ENCODE measurements at places on chromosomes 3 and 15.

DNA sequence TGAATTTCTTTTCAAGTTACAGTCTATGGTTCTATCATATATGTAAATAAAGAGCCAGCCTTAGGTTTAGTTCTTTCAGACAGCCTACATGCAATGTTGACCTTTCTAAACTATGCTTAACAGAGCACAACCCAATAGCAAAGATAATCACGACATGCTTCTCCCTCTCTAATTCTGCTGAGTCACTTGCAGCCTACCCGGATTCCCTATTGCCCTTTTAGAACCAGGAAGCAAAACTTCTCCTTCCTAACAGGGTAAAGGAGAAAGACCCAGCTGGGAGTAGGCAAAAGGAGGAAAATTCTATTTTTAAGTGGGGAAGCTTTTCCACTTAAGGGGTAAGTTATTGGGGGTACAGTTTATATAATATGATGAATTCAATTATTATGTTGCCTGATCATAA lies 79.3 kb downstream of the SLC7A14 start:
- DNase-seq = no peak

DNA sequence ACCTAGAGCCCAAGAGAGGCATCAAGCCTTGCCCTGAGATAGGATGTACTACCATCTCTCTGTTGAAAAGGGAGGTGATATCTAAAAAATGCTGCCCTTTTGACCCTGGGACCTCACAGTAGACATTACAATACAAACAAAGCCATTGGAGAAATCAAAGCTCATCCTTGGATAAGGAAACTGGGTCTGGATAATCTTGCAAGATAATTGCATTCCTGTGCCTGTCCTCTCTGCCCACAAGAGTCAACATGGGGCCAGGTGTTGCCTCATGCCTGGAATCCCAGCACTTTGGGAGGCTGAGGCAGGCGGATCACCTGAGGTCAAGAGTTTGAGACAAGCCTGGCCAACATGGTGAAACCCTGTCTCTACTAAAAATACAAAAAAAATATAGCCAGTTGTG lies 57.3 kb upstream of the DLG1 start:
- DNase-seq = no peak

DNA sequence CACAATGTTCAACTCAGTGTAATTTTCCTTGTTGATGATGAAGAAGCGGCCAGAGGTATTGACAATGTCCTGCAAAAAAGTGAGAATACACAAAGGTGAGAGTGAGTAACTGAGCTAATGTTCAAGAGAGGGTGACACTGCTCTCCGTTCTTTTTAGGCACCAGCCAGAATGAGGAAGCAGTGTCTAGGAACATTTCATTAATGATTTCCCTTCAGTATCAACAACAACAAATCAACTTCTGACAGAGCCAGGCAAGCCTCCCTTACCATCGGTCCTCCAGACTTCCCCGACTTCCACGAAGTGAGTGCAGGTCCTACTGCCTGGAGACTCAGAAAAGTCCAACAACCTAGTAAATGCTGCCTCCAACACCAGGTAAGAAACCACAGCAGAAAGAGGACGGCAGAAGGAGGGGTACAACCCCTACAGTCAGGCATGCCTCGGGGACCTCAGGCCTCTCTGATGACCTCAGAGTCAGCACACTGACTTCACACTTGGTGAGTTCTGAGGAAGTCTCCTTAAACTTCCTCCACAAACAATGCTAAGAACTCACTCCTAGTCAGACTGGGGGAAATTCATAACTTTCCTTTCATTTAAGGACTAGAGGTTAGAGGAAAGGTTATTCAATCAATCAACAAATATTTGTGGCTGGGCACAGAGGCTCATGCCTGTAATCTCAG lies 62.7 kb downstream of the NPTN start:
- DNase-seq = no peak

DNA sequence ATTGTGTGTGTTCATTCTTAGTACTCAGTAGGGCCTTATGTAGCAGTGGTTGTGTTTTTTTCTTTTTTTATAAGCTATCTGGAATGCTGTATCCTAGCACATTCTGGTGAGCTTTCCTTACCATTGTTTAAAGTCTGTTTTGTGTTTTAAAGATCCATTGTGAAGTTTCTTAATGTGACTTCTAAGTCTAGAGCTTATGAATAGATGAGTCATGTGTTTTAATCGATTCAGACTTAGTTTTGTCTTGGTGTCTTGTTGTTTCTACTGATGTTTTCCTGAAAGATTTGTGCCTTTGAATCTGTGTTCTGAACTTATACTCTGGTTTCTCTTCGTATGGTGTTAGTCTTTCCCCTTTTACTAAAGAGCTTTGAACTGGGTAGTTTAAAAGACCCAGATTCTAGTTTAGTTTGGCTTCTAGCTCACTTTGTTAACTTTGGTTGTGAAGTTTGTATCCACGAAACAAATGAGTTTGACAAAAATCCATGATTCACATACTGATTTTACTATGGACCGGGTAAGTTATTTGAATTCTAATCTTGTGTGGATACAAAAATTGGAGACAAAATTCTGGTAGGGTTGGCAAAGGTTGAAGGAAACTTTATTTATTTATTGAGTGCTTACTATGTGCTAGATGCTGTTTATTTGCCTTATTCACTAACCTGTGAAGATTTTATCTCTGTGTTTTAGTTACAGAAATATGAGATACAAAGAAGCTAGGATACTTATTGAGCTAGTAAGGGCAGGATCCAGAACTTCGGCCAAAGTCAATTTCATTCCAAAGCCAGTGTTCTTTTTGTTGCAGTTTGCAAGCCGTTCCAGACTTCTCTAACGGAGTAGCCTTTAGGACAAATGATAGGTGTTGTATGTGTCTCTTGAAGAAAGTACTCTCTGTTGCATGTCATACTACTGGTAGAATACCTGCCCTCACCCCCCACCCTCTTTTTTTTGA lies 24.8 kb downstream of the AKAP13 start:
- DNase-seq = no peak

DNA sequence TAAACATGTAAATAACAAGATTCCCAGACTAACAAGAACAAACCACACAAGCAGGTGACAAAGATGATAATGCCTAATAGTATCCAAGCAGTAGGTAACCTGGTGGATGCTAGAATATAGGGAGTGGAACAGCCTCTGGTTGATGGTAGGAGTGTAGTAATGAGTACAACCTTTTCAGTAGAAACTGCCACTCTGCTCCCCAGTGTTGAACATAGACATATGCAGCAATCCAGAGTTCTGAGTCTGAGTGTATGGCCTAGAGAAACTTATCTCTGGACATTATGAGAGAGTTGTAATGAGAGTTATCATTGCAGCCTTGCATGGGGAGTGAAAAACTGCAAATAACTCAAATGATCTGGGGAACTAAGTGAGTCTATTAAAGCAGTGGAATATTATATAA lies 76.1 kb upstream of the ACAD9 start:
- DNase-seq = no peak

DNA sequence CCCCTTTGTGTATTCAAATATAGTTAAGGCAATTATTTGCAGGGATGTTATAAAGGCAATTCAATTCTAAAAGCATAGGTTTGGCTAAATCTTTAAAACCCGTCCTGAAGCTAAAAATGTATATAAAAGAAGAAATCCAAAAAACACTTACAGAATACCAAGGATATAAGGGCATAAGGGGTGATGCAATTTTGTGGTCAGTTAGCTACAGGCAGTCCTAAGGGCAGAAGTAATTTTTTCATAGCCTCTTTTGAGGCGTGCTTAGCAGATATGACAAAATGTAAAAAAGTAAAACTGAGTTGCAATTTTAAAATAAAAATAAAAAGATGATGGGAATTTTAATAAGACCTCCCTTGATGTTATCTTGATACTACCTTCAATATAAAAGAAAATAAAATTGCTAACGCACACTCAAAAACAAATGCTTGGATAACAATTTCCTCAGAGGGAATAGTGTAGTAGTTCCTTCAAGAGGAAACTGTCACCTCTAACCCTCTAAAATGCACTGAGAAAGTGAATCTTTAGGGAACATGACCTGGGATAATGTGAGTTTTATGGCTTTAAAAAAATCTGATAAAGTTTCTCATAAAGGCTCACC lies 104.2 kb downstream of the MYH15 start:
- no peak for DNase-seq

- no peak for DNase-seq
Observed at GRCh38 chr3:108887777-108888176, 65.2 kb downstream of the TRAT1 start.

DNA sequence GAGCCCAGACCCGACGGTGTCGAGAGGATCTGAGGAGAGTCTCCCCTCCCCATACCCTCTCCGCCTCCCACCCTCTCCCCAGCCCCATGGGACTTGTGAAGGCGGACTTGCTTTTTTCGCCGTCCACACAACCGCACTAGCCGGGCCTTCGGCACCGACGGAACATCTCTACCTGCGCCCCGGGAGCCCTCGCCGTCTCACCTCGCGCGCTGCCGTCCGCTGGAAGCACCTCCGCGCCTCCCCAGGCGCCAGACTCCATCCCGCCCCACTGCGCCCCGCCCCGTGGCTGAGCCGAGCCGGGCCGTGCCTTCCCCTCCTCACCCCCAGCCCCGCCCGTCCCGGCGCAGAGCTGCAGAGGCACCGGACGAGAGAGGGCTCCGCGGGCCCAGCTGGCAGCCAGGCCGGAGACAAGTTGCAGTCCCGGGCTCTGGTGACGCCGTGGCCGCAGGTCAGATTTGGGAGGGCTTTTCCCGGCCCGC lies at the start of the genes DUOX1 and DUOXA1:
Gene DUOX1, plus strand, starts transcription at position 344 of the 479 bp plus-strand sequence. CDS start 1,973 bp downstream, outside the sequence.
Gene DUOXA1, minus strand, starts transcription at position 229 of the 479 bp plus-strand sequence. CDS start 6,865 bp downstream, outside the sequence.
- DNase-seq = no peak

DNA sequence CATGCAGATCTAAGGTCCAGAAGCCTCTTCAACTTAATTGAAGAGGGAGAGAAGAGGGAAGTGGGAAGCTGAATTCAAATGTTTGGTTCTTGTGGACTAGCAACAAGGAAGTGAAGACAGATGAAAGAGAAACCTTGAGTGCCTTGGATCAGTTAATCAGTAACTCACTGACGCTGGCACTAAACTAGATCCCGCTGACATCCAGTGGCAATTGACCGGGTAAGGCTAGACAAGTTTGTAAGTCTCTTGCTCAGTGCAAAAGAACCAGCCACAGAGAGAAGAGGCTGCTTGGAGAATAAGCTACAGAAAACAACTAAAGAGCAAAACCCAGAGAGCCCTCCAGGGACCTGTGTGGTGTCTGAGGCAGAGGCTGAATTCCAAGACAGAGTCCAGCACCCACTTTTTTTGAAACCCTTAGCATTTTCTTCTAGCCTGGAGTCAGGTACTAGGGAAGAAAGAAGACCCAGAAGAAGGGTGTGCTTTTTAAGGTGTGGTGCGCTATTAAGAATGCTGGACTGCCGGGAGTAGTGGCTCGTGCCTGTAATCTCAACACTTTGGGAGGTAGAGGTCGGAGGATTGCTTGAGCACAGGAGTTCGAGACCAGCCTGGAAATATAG lies 6.9 kb downstream of the PLCH1 start:
- no peak for DNase-seq

DNA sequence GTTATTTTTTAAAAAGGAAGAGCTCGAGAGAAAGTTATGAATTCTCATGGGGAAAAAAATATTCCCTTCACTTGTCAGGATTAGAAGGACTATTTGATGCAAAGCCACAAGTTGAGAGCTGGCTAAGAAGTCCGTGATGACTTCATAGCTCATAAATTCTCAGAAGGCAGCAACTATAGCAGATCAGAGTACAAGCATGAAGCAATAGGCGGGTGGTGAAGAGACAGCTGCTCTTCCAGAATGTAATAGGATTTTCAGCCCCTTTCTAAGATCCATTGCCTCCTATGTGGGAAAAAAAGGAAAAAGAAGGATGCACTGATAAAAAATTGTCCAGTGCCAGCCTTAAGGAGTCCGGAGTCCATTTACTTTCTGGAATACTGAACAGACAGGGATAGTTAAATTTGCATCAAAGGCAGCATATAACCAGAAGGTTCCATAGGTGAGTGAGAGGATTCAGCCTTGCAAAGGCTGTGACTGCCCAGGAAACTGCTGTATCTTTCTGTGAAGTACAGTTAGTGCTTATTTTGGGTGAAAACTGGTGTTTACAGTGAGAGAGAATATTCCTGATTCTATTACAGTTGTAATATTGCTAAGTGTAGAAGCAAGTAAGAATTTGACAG lies 929.5 kb upstream of the ALCAM start:
- DNase-seq = no peak

DNA sequence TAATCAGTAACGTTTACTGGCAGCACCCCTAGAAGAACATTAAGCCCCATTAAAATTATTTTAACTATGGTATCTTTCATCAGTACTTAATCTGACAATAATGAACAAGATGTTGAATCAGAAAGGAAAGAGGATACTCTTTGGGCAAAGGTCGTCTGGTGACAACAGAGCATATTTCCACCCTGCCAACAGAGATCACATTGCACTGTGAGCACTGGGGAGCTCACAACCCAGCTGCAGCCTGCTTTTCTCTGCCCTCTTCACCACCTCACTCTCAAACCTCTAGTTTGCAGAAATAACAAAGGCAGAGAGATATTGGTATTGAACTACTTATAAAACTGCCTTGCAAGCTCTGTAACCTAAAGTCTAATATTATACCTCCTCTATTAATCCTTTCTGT lies 130.0 kb downstream of the FBN1 start:
- no peak for DNase-seq

- no peak for DNase-seq
Observed at GRCh38 chr15:92392462-92392861, 1.2 kb upstream of the ST8SIA2 start.

- DNase-seq = no peak
Observed at GRCh38 chr3:59535791-59536221, 486.0 kb upstream of the CFAP20DC start.

GRCh38 chr3:120348991-120349854 lies at the start of gene LRRC58:
Gene LRRC58 (minus strand): TSS chr3:120349354. CDS start chr3:120349243, 111 bp downstream.
- peak; percentile 77 for DNase-seq

GRCh38 chr3:180466401-180467011 lies 135.5 kb upstream of the TTC14 start:
- DNase-seq = no peak

DNA sequence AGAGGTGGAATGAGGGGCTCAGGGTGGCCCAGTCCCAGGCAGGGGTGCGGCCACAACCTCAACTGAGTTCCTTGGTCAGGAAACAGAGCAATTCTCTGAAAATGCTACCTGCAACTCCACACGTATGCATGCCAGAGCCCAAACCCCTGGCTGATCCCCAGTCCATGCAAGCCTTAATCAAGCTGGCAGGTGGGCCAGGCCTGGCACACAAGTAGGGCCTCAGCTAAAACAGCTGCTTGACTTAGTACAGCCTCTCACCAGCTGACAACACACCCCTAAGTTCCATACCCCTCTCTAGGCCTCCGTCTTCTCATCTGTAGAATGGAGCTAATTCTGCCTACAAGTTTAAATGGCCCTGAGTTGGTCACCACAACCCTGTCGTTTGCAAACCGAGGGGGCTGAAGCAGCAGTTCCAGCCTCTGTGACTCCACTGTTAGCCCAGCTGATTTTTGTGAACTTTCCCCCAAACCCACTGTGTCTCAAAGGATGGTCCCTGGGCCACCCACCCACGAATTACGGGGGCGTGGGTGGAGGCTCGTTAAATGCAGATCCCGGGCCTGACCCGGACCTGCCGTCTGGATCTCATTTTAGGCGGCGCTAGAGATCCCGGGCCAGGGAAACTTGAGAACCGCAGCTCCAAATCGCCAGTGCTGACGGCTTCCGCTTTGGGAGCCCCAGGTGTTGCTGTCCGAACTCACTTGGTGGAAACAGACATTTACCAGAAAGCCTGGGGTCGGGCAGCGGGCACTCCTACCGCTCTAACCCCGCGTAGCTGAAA lies 927 bp downstream of the CHDH start:
- DNase-seq = no peak
